Ecto neural progenitor cell (in vitro differentiated cells): ENCODE measurements at places on chromosomes 1 and 21.

- no peak for DNase-seq
These were observed 232.3 kb downstream of the HMCN1 start for GRCh38 chr1:185966471-185966870.

GRCh38 chr1:24872061-24872850 lies 57.8 kb downstream of the RUNX3 start:
- DNase-seq, result no peak

DNA sequence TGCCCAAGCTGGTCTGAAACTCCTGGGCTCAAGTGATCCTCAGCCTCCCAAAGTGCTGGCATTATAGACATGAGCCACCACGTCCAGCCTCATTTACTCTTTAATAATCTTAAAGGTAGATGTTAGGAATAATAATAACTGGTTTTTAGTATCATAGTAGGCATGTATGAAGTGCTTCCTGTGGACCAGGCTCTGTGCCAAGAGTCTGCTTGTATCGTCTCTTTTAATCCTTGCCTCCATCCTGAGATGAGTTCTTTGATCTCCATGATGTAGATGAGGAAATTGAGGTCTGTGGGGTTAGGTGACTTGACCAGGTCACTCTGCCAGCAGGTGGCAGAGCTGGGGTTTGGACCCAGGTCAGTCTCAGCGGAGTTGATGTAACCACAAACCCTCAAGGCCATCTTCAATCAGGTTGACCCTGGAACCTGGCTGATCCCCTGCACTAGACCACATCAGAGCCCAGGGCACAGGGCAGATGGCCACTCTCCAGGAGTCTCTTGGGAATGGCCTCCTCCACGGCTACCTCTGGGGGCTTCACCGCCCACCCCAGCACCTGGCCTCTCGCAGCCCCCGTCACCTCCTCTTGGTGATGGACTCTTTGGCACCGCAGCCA lies 11.3 kb downstream of the EFHD2 start:
- no peak for DNase-seq

GRCh38 chr1:173852105-173852504 lies 15.7 kb downstream of the GAS5 start:
- no peak for DNase-seq

DNA sequence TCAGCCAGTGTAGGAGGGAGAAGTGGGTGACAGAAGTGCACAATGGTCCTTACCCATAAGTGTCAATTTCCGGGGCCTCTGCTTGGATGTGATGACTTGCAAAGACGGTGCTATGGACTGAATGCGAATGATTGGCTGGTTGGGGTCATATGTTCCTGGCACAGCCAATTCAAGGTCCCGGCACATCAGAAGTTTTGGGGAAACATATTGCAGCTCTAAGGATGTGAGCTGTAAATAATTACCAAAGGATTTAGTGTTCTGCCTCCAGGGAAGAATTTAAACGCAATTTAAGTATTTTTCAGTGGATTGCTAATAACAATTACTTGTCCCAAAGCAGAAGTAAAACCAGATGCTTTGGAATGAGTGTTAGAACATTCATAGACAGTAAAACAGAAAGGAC lies 26.9 kb upstream of the EXOSC10 start:
- DNase-seq, result no peak

DNA sequence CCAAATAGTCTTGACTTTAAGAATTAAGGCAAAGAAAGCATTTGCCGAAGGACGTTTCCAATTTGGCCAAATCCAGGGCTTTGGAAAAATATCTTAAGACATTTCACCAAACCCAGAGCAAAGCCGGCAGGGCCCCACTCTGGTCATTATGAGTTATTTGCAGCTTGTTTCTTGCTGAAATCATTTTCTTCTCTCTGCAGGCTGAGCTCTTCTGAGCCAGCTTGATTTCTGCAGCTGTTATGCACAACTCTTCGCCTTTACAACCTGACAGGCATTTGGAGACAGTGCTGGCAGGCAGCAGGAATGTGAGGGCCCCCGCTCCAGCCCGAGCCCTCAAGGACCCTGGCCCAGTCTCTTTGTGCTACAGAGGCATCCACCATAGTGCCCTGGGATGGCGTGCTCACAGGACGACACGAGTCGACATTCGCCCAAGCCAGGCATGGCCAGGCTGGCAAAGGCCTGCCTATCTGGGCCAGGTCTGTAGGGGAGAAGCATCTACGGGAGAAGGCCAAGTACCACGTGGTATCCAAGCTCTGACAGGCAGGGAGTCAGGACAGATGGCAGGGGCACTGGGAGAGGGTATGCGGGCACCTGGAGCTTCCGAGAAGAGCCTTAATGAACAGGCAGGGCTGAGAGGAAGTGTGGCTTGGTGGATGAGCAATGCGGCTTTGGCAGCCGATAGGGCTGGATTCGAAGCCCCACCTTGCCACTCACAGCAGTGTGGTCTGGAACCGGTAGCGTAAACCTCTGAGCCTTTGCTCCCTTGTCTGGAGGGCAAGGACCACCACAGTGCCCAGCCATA lies 32.3 kb downstream of the SYF2 start:
- DNase-seq, result no peak

- DNase-seq, result no peak
These were observed 418.5 kb upstream of the RUNX1 start for GRCh38 chr21:35467566-35467965.

- peak; percentile 80 for DNase-seq
These were observed 50.9 kb upstream of the ARHGEF16 start for GRCh38 chr1:3403388-3404231.

GRCh38 chr1:219549215-219549614 lies 63.7 kb downstream of the ZC3H11B start:
- DNase-seq, result no peak

DNA sequence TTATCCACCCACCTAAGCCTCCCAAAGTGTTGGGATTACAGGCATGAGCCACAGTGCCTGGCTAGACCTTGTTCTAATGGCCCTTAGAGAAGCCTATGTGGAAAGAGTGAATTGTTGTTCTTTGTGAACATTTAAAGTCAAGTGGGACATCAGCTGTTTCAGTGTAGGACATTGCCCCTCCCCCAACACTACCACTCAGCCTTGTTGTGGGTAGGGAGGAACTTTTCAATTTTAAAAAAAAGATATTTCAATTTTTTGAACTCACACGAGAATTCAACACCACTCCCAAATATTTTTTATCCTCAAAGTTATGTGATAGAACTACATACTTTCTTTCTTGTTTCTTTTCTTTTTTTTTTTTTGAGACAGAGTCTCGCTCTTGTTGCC lies 36.7 kb upstream of the TMEM222 start:
- DNase-seq, result no peak

DNA sequence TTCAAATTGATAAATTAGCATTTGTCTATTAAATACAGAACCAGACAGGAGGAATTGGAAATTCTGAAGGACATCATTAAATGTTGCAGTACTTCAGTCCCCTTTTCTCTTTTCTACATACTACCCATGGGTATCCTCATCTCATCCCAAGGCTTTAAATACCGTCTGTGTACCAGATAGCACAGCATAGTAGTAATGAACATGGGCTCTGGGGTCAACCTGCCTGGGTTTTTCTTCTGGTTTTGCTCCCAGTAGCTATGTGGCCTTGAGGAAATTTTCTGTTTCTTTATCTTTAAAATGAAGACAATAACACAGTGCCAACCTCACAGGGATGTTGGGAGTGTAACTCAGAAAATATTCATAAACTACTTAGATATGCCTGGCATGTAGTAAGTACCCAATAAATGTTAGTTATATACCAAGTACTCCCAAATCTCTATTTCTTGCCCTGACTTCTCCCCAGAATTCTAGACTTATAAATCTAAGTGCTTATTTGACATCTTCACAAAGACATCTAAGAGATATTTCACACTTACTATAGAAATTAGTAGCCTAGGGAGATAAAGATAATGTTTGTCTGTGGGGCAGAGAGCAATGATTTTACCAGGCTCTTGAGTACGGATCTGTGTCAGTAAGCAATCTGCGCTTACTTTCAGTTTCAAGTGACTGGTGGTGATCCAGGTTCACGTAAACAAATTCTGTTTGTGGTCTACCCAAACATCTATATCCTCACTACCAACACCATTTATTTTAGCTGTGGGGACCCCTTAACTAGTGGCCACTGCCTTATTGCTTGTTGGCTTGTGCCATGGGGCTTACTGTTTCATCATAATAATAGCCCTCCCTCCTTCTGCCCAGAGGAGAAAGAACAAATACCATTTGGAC lies 37.3 kb downstream of the VANGL2 start:
- no peak for DNase-seq

- no peak for DNase-seq
These were observed 1.0 kb upstream of the MFN2 start for GRCh38 chr1:11979028-11979850.

DNA sequence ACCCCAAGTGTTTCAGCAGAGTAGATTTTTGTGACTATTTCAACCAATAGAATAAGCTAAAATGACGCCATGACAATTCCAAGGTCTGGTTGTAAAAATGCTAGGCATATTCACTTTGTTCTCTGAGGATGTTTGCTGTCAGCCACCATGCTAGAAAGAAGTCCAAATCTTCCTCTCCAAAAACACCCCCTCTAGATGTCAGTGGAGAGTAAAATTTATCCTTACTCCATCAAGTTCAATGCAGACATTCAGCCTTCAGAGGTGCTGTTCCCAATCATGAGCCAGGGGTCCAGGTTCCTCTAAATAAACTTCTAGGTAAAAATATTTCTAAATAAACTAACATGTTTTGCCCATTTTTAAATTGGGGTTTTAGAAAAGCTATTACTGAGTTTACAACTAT lies 395.4 kb upstream of the ADAMTS5 start:
- no peak for DNase-seq

- no peak for DNase-seq
These were observed 71.9 kb downstream of the NMNAT2 start for GRCh38 chr1:183346276-183346732.

DNA sequence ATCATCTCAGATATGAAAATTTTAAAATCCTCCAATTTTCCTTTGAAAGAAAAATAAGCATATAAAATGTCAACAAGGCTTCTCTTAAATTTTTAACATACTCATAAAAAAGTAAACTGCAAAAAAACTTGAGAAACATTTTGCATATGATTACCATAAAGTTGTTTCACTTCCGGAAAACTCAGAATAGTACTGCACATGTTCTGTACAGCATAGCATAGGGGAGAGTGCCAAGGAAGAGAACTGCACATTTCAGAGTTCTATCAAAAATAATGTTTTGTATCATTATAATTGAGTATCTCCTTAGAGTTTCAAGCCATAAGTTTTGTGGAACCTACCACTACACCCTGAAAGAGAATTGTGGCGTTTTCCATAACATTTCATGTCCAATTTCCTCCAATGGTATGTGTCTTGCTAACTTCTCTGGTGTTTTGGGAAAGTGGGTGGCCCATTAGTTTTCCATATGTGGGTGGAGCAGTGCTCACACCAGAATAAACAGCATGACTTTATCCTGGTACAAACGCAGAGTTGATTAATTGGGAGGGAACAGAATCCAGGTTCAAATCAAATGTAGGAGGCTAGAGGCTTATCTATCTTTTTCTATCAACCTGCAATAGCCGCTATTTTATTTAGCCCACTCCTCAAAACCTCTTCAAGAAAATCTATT lies 430.9 kb downstream of the LMO4 start:
- no peak for DNase-seq

DNA sequence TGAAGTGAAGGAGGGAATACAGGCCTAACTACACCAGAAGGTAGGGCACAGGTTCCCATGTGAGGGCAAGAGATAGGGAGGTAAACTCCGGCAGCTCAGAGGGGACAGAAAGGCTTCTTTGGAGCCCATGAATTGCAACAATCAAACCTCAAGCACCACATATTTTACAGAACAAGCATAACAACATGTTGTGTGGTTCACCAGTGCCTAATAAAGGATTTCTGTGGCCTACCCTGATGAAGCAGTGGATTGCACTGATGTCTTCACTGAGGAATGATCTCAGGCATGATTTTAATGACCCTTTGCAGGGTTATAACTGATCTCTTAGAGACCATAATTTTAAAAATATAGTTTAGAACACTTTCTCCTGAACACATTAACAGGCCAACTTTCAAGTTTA lies 77.4 kb downstream of the RUNX1 start:
- no peak for DNase-seq

DNA sequence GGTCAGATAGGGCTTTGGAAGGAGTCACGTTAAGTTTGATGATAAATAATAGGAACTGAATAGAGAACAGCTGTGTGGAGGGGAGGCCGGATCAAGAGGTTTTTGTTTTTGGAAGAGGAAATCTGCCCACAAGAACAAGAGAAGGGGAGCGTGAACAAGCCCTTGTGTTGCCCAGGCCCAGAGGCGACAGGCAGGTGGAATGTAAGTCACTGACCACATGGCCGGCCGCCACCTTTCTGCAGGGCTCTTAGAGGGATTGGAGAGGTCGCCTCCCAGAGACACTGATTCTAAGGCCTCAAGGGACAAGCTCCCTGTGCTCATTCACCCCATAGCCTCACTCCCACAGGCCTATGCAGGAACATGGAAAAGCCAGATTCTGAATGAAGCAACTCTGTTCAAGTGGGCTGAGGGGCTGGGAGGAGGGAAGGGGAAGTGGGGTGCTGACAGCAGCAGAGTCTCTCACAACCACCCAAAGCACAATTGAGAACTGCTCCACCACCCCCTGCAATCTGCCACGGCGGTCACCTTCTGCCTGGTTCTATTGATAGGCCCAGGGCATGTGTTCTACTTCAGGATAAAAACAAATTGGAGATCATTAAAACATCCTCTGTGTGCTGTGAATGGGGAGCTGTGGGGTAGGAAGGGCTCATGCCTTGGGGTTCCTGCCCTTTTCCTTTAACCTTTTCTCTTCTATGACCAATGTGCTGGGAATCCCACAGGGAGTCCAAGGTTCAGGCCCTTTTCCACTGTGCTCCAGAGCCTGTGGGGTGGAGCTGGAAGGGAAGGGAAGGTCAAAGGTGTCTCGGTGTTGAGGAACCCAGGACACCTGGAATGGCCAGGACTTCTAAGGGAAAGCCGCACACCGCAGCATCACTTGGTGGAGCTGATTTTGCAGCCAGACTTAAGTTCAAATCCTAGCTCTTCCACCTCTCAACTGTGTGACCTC lies 63.3 kb upstream of the PARP1 start:
- DNase-seq, result no peak

DNA sequence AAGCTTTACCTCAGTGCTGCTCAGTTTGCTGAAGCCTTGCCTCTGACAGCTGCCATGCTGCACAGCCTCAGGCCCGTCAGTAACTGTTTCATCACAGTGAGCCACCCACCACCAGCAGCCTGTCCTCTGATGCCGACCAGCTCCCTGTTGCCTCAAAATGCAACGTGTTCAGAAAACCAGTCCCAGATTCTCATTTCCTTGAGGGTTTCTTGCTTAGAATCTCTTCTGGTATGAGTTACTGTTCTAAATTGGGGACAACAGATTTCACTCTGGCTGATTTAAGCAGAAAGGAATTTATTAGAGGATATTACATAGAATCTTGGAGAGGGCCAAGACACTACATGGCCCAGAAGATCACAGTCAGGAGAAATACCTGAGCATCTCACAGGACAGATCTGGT lies 11.0 kb downstream of the UBL4B start:
- no peak for DNase-seq
